ENCODE measurements at places on chromosomes 11 and 22.

DNA sequence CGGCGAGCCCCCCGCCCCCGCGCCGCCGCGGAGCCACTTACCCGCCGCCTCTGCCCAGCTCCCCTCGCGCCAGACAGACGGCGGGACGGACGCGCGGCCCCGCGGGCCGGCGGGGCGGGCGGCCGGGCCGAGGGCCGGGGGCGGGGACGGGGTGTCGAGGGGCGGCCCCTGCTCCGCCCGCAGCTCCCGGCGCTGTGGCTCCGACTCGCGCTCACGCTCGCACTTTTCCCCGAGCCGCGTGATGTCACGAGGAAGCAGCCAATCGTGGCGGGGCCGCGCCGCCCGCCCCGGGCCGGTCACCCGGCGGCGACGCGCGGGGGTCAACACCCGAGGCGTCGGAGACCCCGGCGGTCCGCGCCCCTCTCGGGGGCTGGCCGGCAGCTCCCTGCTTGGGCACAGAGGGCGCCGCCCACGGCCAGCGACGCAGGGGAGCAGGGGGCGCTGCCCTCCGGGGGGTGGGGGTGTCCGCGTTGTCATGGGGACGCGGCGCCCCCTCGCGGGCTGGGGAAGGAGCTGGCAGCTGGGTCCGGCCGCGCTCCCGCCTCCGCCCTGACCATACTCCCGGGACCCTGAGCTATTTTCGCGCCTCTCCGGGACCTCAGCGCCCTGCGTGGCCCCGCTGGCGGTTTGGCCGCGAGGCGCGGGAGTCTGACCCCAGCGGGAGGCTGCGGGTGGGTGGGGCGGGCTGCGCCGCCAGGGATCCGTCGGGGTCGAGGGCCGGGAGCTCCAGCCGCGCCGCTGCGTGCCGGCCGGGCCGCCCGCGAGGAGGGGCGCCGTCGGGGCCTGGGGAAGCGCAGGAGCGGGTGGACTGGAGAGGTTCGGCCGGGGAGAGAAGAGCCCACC lies at the start of gene CHRM4:
CHRM4 (minus strand) TSS at position 199 of the 843 bp plus-strand sequence. CDS start 5,219 bp downstream, outside the sequence.
- DNase-seq, result peak; percentile 60

DNA sequence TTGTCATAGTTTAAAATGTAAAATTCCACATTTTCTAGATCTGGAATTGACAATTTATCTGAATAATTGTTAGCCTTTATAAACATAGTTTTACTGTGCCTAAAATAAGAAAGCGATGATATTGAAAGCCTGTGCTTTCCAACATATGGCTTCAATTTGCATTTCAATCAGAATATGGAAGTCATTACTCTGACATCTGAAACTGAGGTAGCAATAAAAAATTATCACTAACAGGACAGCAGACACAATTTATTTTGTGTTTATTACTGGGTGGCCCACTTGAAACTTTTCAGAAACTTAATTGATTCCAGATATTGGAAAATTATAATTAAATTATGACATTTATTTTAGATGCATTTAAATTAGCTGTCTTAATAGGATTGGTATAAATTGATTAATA lies 78.5 kb downstream of the TMEM135 start:
- no peak for DNase-seq

DNA sequence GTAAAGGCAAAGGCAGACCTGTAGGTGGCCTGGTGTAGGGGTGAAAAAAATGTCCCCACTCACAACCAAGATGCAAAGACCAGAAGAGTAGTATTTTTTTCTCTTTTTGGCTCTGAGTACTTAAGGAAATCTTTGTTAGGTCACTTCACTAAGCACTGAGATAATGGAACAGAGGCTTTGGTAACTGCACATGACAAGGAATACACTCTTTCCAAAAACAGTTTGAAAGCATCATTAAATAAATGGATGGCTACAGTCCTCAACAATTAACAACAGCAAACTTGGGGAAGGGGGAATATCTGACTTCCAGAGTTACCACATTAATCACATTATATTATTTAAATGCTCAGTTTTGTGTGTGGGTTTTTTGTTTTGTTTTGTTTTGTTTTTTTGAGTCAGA lies 26.9 kb upstream of the PGM2L1 start:
- no peak for DNase-seq

DNA sequence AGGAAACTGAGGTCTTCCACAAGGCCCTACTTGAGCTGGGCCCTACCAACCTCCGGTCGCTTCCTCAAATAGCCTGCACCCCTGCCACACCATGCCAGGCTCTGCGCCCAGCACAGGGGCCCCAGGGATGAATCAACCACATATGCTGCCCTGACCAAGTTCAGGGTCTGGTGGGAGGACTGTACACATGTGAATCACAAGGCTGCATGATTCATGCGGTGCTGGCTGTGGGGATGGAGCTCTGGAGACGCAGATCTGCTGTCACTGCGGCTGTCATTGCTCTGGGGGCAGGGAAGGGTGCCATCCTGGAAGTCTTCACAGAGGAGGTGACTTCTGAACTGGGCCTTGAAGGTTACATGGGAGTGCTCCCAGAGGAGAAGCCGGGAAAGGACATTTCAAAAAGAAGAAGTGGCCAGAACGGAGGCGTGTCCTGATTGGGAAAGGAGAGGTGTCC lies 21.5 kb downstream of the CYTH4 start:
- DNase-seq, result peak; percentile 94

DNA sequence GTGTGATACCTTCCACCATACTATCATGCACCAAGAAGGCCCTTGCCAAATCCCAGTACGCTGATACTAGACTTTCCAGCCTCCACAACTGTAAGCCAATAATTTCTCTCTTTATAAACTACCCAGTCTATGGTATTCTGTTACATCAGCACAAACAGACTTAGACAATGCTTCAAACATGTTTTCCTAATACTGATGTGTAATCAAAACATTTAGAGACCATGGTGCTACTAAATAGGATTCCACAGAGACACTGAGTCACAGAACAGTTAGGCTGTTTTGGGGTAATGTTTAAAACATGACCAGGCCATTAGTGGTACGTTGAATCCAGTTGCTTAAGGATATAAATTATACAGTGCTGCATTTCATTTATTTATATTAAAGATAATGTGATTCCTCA lies 103.7 kb downstream of the PICALM start:
- DNase-seq, result no peak

DNA sequence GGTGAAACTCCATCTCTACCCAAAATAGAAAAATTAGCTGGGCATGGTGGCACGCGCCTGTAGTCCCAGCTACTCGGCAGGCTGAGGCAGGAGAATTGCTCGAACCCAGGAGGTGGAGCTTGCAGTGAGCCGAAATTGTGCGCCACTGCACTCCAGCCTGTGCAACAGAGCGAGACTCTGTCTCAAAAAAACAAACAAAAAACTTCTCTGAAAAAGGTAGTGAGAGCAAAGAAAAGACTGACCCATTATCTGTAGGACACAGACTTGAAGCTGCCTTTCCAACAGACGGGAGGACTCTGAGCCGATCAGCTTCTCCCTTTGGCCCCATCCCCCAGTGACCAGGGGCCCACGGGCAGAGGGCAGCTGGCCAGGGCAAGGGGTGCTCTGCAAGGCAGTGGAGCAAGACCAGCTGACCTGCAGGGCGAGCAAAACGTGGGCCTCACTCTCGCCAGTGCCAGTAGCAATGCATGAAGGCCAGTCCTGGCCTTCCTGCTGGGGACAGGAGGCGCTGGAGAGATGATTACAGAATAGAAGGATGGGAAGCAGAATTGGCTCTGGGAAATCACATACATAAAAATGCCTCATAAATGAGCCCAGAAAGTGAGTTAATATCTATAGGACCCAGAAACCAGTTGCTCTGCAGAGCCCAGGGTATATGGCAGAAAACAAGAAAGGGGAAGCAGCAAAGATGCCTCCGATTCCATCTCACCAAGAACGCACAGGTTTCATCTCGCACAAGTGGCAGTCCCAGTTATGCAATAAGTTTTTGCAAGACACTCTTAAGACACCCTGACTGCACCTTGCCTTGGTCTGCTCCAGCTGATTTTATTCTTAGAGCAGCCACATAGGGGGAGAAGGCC lies 2.8 kb downstream of the EHD1 start:
- no peak for DNase-seq

- no peak for DNase-seq
These were observed 1630.1 kb upstream of the TENM4 start for GRCh38 chr11:81070948-81071347.

GRCh38 chr11:125167954-125168835 lies 3.6 kb downstream of the PKNOX2 start:
- DNase-seq, result peak; percentile 69

GRCh38 chr22:35552196-35552842 lies 11.7 kb downstream of the RASD2 start:
- peak; percentile 75 for DNase-seq

DNA sequence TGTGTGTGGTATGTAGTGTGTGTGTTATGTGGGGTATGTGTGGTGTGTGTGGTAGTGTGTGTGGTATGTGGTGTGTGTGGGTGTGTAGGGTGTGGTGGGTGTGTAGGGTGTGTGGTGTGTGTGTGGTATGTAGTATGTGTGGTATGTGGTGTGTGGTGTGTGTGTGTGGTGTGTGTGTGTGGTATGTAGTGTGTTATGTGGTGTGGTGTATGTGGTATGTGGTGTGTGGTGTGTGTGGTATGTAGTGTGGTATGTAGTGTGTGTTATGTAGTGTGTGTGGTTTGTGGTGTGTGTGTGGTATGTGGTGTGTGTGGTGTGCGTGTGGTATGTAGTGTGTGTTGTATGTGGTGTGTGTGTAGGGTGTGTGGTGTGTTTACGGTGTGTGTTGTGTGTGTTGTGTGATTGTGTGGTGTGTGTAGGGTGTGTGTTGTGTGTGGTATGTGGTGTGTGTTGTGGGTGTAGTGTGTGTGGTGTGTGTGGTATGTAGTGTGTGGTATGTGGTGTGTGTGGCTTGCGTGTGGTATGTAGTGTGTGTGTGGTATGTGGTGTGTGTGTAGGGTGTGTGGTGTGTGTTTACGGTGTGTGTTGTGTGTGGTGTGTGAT lies 4.2 kb upstream of the PPP6R2 start:
- no peak for DNase-seq
